ENCODE measurements at places on chromosomes 5 and 9. TPM values are rescaled to one million over a fixed set of nuclear protein-coding genes. Genes with fewer than 3 reads are reported as not detected.

SCGB3A2 gene
- not detected for total RNA-seq

EFCAB9 gene
- not detected for total RNA-seq

WDR38 gene
- not detected for total RNA-seq

ARID3C gene
- 0.64 TPM for total RNA-seq

FBN2 gene
- total RNA-seq, result 21.2 TPM

OR1Q1 gene
- not detected for total RNA-seq

CTXN3 gene
- not detected for total RNA-seq

DEPDC1B gene
- 4.6 TPM for total RNA-seq
